ENCODE measurements at places on chromosomes 4 and X. TPM values are rescaled to one million over a fixed set of nuclear protein-coding genes. Genes with fewer than 3 reads are reported as not detected.

TLR10 gene
- 0.06 TPM for total RNA-seq

MAP7D3 gene
- 38.2 TPM for total RNA-seq

TRPC3 gene
- 3.7 TPM for total RNA-seq

CLGN gene
- 26.9 TPM for total RNA-seq

YIPF6 gene
- total RNA-seq: 30.5 TPM

GSX2 gene
- total RNA-seq: 2.0 TPM

VCX3B gene
- total RNA-seq: 44.0 TPM

MUC7 gene
- not detected for total RNA-seq

CRLF2 gene
- 0.47 TPM for total RNA-seq

SPARCL1 gene
- total RNA-seq: 110 TPM

RBMXL3 gene
- total RNA-seq: 4.6 TPM

HSD17B13 gene
- 0.94 TPM for total RNA-seq

HSFX3 gene
- total RNA-seq: 5.6 TPM

PRRG3 gene
- 1.7 TPM for total RNA-seq

ZNF157 gene
- 0.68 TPM for total RNA-seq

DRD5 gene
- total RNA-seq: 0.39 TPM

TREX2 gene
- 4.0 TPM for total RNA-seq

PAGE1 gene
- total RNA-seq: 11.9 TPM

CC2D2A gene
- 21.9 TPM for total RNA-seq

SLC10A4 gene
- 1.1 TPM for total RNA-seq

CT47B1 gene
- total RNA-seq: 11.0 TPM

NLRP2B gene
- total RNA-seq: not detected

IL2 gene
- not detected for total RNA-seq

TCEAL6 gene
- total RNA-seq: 54.4 TPM

PCDH7 gene
- total RNA-seq: 2.4 TPM

SH3BGRL gene
- total RNA-seq: 158 TPM
